Fibroblast of gingiva (primary cell): ENCODE measurements at places on chromosomes 5 and 9.
A peak's percentile ranks its signal among the peaks of the same experiment; 100 is the strongest.

- no peak for DNase-seq
Observed at GRCh38 chr9:82580921-82581320, 482.0 kb downstream of the RASEF start.

DNA sequence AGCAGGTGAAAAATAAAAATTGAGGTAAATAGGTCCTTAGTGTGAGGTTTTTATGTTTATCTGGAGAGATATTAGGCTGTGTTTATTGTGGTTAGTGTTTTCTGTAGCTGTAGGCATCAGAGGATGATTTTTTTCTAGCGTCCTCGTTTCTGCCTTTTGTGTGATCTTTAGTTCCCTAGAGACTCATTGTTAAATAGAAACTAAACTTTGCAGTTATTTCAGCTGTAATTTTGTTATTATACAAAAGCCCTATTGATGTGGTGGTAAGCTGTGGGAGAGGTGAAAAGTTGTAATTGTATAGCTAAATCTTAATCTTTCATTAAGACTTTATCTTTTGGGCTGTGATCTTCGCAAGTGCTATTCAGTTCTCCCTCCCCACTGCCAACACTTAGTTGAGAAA lies 340.3 kb downstream of the CYLC2 start:
- no peak for DNase-seq

GRCh38 chr5:14726066-14726838 lies 61.7 kb downstream of the OTULIN start:
- no peak for DNase-seq

- no peak for DNase-seq
Observed at GRCh38 chr5:20522905-20523482, 535.0 kb upstream of the CDH18 start.

DNA sequence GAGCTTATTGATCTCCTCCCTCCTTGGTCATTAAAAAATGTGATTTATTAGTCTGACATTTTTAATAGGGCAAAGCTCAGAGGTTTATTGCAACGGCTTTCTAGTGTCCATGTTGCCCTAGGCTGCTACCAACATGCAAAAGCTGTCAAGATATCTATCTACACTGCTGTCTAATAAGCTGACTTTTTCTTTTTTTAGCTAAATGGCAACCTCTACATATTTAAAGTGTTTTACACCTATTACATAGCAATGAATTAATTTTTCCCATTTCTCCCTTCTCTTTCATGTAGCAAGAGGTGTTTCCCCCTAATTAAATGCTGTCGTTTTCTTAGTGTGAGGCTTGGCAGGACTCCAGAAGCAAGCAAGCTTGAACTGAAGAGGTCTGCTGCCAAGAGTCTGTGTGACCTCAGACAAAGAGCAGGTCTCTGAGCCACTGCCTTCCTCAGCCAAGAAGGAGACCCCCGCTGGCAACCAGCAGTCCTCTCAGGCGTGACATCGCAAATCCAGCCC lies 79.4 kb downstream of the GAS1 start:
- no peak for DNase-seq

DNA sequence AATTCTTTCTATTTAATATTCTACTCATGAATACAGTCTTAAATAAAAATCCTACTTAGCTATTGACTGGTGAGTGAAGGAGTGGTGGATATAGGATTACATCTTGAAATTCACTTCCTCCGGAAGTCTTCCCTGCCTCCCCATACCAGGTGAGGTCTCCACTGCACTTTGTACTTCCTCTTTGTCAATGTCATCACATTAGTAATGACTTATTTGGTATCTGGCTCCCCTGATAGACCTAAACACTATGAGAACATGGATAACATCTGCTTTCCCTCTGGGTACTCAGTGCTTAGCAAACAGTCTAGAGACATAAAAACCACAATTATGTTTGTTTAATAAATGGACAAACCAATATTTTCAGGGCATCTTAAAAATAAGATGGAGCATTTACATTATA lies 532.1 kb downstream of the PDE4D start:
- DNase-seq = no peak

GRCh38 chr9:106312906-106313305 lies 550.1 kb upstream of the ZNF462 start:
- no peak for DNase-seq

DNA sequence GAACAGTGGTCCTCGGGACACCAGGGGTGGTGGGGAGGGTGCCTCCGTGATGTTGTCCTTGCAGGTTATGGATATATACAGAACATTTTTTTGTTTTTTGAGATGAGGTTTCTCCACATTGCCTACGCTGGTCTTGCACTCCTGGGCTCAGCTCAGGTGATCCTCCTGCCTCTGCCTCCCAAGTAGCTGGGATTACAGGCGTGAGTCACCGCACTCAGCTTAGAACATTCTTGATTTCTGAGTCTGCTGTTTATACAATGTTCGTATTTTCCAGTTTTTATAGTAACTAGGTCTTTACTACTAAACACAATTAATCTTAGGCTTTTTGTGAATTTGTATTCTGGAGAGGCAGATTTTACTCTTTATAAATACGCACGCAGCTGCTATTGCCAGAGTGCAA lies 6.0 kb downstream of the PMPCA start:
- DNase-seq = no peak

GRCh38 chr9:71928806-71929205 lies 17.4 kb downstream of the C9orf85 start:
- peak; percentile 45 for DNase-seq

DNA sequence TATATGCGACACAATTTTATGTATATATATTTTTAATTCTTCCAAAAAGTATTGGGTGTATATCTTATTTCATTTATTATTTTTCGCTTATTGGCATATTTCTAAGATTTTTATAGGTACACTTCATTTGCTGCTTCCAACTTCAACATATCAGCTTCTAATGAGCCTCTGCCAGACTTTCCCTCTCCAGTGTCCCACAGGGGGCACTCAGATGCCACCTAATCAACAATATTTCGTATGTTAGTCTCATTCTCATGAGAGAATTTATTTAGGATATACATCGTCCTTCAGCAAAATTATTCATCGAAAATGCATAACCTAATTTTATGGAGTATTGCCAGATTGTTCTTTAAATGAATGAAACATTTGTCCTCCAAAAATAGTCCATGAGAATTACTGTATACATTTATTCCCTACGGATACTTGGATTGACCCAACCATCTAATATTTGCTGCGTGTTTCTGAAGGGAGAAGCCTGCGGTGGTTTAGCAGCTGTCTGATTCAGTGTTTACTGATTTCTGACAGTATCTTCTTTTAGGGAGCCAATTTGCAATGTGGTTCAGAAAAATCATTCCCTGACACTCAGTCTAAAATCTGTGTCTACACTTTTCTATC lies 100.6 kb upstream of the SELENOP start:
- peak; percentile 39 for DNase-seq

DNA sequence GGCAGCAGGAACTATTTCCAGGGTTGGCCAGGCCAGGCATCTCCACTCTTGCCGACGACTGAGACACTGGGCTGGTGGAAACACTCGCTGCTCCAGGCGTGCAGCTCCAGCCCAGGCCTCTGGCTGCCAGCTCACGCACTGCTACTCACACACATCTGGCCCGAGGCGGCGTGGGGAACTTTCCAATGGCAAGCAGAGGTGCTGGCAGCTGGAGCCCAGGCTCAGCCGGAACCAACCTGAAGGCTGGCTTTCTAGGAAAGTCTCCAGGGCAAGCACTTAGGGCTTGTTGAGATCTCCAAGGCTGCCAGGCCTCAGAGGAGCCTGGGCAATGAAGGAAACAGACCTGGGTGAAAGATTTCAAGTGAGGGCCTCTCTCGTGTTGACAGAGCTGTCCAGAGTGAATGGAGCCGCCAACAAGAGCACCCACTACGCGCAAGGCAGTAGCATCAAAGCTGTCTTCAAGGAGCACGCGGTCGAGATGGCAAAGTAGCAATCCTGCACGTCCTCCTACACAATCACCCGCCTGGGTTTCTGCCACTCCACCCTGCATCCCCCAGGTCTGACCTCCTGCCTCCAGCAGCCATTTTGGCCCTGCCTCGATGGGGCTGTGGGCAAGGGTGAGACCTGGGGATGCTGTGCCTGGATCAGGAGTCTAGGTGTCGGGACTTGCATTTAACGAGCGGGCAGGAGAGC lies 14.4 kb downstream of the SH3PXD2B start:
- no peak for DNase-seq

DNA sequence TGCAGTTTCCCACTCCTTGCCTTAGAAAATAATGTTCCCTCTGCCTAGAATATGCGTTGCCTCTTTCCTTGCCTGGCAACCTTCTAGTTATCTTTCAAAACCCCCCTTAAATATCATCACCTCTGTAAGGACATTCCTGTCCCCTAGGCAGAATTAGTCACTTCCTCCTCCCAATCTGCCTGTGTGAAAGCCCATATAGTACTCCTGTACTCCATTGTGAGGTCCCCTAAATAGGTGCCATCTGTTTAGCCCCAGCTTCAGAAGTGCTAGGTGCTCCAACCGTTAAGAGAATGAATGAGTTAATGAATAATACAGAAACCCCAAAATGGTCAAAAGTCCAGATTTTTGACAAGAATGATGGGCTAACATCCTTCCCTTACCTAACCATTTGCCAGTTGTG lies 181.4 kb downstream of the GDNF start:
- DNase-seq = no peak

- DNase-seq = no peak
Observed at GRCh38 chr5:103280967-103281366, 22.4 kb downstream of the MACIR start.

DNA sequence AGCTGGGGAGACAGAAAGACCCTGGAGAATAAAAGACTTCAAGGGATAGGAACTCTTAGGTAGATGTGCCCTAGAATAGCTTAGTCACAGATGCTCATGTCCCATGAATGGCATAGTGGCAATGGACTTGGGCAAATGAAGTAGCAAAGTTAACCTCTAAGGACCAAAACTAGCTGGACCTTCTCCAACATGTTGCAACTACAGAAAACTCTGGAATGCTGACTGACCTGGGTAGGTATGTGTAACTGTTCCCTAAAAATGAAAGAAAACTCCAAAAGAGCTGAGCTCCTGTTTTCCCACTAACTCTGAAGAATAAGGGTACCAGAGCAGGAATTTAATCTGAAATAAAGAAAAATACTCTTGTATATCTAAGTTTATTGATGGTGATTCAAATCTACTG lies 12.5 kb upstream of the LPAR1 start:
- DNase-seq = no peak

GRCh38 chr5:137938751-137939143 lies 49.5 kb downstream of the PKD2L2 start:
- DNase-seq = no peak
